ENCODE measurements at places on chromosomes 11 and 22.
A peak's percentile ranks its signal among the peaks of the same experiment; 100 is the strongest.

- DNase-seq: no peak
Measured at GRCh38 chr22:23834793-23835483, 3.9 kb downstream of the DERL3 start.

DNA sequence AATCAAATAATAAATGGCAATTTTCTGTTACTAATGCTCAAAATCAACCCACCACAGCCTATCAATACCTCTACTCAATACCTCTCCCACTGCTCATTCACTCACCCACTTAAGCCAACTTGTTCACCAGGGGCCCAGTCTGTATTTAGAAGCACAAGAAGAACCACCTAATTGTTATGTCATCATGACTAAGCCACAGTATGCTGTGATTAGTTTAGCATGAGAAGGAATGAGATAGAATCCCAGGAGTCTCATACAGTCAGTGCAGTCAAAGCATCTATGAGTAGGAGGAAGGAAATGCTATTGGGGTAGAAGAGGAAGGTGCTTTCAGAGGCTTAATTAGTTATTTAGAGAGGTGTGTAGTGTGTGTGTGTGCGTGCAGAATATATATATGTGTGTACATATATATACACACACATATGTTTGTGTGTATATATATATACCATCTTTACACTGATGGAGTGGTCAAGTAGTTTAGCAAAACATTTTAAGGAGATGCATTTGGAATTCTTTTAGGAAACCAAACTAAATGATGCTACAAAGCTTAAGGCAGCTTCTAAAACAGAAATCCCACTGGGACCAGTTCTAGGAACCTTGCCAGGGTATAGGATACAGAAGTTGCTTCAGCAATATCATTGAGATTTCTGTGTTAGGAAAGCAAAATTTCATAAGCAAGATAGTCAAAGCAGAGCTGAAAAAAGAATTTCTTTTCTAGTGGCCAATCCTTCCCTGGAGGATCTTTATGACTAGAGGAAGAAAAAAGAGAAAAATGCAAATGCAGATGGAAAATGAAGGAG is 27.5 kb downstream of the KCNA4 start:
- DNase-seq: no peak

DNA sequence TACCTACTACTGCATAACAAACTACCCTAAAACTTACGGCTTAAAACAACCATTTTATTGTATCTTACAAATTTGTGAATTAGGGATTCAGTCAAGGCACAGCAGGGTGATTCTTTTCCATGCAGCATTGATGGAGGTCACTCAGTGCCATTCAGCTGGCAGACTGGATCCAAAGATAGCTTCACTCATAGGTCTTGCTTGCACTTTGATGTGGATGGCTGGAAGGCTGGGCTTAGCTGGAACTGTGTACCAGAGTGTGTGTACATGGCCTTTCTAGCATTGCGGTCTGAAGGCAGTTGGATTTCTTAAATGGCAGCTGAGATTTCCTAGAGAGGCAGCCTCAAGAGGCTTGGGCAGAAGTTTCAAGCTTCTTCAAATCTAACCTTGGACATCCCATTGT is 25.0 kb downstream of the YAP1 start:
- no peak for DNase-seq

GRCh38 chr11:96043291-96043690 is 119.4 kb upstream of the MTMR2 start:
- no peak for DNase-seq

- no peak for DNase-seq
Measured at GRCh38 chr11:116540645-116541304, 232.0 kb downstream of the BUD13 start.

DNA sequence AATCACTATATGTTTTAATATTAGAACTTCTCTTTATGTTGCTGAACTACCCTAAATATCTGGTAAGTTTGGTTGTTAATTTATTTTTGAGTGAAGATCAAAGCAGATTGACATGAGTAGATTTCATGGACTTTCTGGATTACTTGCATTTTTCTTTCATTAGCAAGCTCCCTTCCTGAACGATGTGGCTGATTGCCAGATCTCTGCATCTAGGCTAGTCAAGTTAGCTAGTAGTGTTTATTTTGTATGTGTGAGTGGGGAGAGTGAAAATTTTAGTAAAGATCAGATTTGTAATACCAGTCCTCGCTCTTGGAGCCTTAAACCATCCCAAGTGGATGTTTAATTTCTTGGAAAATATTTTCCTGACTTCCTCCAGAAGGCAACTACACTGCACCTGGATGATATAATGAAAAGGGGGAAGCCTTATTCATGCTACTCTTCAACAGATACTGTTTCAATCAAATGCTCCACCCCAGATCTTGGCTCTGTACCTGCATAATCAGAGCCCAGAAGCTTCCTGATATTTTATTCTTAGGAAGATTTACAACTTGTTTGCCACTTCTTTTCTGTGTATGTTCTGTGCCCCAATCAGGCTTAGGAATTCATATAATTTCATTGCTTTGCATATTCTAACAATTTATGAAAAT is 143.2 kb upstream of the GRIA4 start:
- DNase-seq: no peak

- no peak for DNase-seq
Measured at GRCh38 chr11:27619039-27619574, 81.1 kb downstream of the BDNF start.

DNA sequence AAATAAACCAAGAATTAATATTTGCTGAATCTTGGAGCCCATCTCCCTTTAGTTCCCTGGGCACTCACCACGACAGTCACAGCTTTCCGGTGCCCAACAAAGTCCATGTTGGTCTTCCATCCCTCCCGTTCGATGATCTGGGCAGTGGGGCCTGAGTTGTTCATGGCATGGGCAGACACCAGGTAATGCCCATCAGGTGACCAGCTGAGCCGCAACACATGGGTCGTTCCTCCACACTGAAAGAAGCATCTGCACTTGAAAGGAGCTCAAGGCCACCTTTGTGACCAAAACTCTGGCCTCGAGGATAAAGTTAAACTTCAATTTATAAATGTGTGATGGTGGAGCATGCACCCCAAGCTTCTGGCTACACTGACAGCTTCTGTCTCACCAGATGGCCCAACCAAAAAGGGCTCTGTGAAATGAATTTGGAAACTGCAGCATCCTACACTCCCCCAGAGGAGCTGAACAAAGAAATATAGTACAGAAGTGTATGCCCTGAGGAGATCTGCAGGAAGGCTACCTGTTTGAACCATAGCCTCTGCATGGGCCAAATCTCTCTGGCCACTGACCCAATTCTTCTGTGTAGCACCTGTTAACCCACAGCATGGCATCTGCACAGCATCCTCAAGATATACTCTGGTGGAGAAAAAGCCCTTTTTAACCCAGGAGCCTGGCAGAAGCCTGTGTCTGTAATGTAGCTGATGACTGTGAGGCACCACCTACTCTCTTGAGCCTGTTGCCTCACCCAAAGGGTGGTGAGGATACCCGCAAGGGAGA is 37.1 kb downstream of the HIRA start:
- no peak for DNase-seq

- DNase-seq: no peak
Measured at GRCh38 chr11:120306519-120307242, 18.4 kb upstream of the TLCD5 start.

- peak; percentile 75 for DNase-seq
Measured at GRCh38 chr11:66267379-66268243, 828 bp upstream of the RAB1B start.

DNA sequence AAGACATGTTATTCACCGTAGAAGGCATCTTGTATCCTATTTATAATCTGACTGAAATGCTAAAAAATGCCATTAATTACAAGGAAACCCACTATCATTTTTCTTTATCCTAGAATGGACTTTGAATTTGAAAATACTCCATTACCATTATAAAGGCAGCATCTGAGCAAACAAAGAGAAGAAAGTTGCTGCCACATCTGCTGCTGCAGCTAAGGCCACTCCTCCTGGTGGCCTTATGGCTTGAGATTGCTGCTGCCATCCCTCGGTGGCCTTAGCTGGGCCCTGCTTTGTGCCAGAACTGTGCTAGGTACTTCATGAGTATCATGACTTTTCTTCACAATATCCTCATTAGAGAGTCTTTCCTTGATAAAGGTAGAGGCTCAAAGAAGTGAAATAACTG is 1210.1 kb upstream of the TENM4 start:
- DNase-seq: no peak

DNA sequence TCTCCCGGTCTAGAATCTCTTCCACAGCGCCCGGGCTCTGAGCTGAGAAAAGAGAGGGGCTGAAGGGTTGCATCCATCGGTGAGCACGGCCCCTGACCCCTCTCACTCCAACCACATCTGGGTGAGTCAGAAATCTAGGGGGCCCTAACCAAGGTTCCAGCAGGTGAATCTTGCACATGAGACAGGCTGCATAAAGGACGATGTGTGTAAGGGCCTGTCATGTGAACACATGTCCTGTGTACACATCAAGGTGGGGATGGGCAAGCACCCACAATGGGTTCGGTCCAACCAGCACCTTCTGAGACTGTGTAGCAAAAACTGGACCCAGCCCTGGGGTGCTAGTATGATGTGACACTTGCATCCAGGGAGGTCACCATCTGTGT is 1.2 kb downstream of the BET1L start:
- no peak for DNase-seq

DNA sequence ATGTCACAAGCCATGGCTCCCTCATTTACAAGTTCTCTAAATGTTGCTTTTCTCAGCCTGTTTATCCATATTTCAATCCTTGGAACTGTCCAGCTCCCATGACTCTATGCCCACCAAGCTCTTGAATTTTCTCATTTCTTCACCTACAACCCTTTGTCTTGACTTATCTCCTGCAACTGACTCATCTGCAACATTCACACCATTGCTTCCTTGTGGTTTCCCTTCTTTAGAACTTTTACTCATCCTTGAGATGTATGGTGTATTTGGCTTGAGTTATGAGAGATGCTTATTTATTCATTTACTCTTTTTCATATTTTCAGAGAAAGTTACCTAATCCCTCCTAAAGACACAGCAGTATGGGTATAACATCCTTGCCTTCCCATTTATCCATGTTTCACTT is 18.8 kb downstream of the TRIM34 start:
- no peak for DNase-seq

GRCh38 chr11:96045622-96046456 is 121.9 kb upstream of the MTMR2 start:
- no peak for DNase-seq

DNA sequence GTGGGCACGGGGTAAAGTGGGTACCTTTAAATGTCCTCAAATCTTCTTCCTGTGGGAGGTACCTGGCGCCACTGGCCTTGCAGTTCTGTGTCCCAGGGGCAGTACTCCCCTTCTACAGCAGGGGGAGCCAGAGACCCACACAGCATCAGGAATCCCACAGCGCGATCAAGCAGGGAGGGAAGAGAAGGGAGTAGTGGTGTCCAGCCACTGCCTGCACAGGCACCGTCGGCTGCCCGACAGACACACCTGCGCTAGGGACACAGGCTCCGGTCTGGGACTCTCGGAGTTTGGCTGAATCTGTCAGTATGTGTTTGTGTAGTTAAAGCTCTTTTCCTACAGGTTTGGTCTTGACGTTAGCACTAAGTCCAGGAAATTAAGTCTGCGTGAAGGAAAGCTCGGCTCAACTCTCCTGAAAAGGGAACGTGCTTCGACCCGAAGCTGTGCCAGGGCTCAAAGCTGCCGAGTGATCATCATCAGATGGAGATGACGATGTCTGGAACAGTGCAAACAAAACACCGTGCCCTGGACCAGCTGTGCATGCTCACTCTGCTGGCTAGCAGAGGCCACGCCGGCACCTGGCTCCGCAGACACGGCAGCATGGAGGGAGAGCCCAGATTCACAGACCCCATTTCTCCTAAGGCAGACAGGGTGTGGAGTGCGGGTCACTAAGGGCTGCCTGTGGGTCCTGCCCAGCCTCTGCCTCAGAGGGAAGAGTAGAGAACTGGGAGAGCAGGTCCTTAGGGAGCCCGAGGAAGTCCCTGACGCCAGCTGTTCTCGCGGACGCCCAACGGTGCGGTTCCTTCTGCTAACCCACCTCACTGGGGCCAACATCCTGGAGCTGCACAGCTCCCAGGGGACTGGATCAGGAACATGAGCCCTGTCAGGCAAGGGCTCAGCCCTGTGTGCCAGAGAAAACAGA is 56.0 kb upstream of the BID start:
- DNase-seq: peak; percentile 75

DNA sequence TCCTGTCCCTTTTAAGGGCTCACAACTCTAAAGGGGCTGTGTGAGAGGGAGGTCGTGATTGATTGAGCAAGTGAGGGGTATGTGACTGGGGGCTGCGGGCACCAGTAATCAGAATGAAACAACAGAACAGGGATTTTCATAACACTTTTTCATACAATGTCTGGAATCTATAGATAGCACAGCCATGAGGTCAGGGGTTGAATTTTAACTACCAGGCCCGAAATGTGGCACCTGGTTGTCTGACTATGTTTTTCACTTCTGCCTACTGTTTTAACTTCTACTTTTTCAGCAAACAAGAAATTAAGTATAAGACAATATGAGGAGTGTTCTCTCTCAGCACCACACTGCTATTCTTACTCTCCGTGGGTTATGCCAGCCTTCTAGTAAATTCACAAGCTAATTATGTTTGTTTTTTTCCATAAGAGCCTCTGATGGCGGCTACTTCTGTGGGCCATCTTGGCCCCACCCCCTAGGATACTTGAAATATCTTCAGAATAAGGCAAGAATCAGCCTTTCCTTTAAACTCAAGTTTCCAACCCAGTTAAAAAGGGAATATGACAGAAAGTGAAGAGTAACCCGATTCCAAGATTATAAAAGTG is 552.8 kb upstream of the CHORDC1 start:
- no peak for DNase-seq

DNA sequence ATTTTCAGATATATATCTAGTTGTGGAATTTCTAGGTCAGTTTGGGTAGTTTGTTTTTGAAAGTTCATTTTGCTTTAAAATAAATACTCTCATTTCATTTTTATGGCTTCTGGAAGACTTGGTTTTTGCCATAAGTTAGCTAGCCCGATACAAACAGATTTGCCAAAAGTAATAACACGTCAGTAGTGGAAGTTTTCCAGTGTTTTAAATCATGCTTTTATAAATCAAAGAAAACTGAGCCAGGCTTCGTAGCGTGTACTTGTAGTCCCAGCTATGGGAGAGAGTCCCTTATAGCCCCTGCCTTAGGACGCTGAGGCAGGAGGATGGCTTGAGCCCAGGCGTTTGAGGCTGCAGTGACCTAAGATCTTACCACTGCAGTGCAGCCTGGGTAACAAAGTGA is 21.7 kb upstream of the MICALL1 start:
- no peak for DNase-seq

DNA sequence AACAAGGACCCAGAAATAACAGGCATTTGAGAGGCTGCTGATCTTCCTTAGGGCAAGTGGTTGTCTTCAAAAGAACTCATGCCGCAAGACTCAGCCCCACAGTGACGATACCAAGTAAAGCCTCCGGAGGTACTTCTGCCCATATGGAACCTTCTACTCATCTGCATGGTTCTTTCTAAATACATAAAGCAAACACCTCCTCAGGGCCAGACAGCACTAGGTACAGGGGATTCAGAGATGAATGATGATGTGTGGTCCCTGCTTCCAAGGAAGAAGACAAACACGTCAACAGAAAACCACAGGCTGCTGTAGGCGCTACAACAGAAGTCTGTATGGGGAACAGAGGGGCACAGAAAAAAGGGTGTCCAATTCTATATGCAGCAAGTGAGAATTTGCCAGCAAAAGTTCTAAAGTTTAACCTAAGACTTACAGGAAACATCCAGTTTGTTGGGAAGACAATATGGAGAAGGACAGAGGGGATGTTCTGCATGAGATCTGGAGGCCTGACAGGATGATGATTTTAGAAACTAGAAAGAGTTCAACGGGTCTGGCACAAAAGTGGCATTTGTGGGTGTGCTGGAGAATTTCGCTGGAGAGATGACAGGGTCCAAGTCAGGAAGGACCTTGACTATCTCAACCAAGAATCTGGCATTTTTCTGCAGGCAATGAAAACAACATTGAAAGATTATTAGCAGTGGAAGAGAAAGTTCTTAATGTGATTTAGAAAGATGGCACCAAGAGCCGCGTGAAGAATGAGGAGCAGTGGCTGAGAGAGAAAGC is 23.7 kb downstream of the JAML start:
- no peak for DNase-seq
